ENCODE measurements at places on chromosomes 4 and X.

- no peak for DNase-seq
These were observed 1226.5 kb downstream of the C4orf33 start for GRCh38 chr4:130322439-130322838.

GRCh38 chr4:106454581-106454980 is 86.0 kb upstream of the GIMD1 start:
- DNase-seq = no peak

DNA sequence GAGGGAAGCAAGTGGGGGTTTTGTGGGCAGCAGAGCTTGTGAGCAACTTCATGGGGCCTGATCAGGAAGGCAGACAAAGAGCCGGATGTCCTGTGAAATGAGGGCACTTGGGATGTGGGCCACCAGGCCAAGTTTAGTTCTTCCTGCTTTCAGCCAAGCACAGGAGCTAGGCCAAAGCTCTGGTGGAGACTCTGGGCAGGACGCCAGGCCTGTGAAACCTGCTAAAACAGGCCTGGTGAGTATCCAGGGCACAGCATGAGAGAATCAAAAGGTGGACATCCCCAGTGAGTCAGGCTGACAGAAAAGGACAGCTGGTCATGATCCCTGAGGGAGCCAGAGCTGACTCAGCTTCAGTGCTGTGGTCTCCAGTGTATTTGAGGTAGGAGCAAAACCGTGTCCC is 95.7 kb downstream of the NPNT start:
- no peak for DNase-seq

- no peak for DNase-seq
These were observed 2396.7 kb downstream of the PCDH7 start for GRCh38 chr4:33116871-33117270.

DNA sequence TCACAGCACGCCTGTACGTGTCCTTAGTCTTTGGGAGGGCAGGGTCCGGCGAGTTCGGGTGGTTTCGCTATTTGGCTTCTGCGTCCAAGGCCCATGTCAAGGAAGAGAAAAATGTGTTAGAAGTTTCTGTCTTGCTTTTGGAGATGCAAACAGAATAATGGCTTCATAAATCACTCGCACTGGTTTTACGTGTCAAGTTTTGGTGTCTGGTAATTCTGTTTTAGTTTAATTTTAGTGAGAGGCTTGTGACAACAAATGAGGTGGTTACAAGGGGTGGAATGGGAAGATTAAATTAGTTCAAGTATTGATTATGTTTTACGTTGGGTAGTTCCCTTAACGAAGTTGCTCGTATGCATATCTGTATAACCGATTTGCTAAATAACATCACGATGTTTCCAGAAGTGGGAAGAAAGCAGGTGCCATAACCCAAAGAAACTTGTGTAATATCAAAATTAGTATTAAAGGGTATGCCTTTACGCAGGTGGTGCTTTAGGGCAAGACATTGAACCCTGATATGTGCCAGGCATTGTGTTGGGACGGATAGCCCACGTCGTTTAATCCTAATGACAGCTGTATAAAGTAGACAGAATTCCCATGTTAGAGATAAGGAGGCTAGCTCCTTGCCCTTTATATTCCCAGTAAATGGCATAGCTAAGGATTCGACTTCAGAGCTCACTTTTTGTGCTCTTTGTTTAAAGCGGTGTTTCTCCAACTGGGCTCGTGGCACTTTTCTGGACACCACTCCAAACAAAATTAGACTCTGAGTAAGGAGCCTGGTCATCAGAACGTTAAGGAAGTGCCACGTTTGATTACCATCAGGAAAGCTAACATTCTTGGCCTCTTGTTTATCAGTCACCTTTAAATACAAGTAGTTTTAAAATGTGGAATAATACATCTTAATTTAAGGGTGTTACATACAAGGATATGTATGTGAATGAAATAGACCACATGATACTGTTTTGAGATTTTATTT is 843 bp downstream of the RPL34 start:
- no peak for DNase-seq

DNA sequence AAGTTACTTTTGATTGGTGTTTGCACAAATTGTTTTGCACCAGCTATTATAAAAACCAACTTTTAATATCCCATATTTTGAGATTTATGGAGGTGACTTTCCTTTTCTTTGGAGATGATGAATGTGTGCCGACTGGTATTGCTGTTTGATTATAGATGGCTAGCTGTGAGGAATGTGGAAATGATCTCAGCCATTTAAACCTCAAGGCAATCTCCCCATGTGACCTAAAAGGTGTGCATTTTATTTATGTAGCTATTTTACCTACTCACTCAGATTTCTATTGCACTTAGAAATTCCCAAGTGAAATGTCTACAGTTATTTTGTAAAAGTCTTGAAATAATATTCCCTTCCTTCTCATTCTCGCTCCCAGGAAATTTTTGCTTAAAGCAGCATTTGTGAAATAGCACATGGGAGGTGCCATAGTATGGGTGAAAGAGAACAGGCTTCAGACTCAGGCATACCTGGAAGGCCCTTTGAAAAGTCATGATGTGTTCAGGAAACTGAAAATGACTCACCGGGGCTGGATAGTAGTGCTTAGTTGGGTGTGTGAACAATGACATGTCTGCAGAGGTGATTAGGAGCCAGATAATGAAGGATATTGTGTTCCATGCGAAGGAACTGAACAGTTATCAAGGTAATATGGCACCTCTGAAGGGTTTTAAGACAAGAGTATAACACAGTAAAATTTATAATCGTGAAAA is 247.6 kb downstream of the CBLL2 start:
- DNase-seq = no peak

DNA sequence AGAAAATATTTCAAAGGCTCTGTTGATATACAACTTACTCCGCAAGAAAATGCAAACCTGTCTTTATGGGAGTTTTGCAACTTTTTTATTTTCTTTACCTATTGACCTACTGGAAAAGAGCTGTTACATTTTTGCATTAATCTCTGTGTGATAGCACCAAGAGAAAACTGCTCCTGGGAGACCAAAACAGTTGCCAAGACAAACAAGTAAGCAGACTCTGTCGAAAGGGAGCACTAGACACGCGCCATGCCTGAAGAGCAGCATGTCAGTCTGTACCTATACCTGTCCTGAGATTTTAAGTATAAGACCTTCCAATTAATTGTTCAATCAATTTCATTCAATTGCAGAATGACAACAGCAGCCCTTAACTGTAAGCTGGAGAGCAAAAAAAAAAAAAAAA is 56.0 kb upstream of the TECRL start:
- DNase-seq = no peak

DNA sequence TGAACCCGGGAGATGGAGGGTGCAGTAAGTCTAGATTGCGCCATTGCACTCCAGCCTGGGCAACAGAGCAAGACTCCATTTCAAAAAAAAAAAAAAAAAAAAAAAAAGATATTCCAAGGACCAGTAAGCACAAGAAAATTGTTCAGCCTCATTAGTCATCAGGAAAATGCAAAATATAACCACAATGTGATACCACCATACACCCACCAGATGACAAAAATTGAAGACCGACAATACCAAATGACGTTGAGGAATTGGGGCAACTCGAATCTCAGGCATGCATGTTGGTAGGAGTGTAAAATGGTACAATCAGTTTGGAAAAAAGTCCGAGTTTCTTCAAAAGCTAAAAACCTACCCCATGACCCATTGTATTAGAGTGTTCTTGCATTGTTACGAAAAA is 130.2 kb upstream of the FAM9B start:
- no peak for DNase-seq

- no peak for DNase-seq
These were observed 734.6 kb downstream of the GLUD2 start for GRCh38 chrX:121781991-121782390.

DNA sequence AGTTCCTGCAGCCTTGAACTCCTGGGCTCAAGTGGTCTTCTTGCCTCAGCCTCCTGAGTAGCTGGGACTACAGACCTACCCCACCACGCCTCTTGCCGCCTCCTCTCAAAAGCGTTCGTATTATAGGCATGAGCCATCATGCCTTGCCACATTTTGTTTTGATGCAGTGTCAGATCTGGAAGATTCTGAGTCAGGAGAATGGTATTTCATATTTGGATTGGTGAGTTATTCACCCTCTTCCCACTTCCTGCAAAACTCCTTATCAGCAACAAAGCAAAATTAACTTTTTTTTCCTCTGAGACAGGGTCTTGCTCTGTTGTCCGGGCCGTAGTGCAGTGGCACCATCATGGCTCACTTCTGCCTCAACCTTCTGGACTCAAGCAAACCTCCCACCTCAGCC is 29.6 kb downstream of the REST start:
- DNase-seq = no peak

DNA sequence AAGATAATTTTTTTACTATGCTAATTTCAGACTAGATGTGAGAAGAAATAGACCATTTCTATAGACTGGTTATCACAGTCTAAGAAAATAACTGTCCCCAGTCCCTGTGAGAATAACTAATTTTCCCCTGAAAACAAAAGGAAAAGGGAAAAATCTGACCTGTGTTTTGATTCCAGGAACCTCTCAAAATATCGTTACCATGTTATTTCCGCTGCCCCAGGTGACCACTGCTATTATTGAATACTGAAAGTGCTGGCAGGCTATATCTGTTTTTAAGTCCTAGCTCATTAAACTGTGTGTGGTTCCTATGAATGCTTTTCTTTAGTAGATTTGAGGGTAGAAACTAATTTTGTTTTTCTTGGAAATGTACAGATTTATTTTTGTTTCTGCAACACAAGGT is 83.6 kb downstream of the GAB1 start:
- no peak for DNase-seq

GRCh38 chr4:78688366-78688765 is 87.8 kb upstream of the BMP2K start:
- no peak for DNase-seq

GRCh38 chrX:3806630-3807029 is 93.2 kb upstream of the PRKX start:
- no peak for DNase-seq

DNA sequence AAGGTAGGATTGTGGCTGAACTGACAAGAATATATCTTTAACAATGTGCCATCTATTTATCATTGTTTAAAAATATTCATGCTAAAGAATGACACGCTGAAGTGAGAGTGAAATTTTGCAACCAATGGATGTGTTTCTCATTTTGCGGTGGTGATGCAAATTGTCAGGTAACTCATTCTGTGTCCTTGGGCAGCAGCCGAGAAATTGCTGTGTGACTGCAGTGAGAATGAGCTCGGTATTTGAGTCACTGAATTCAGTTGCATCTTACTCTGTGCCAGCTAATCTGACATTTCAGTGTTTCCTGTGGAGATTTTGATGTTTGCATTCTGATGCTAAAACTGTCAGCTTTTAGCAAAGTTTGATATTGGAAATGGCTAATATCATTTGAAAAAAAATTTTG is 28.1 kb downstream of the MCUB start:
- DNase-seq = no peak

- DNase-seq = no peak
These were observed 13.1 kb upstream of the COQ2 start for GRCh38 chr4:83297548-83298260.

Data from NCI-H748 treated with DMSO at 0.1 percent for 48 hours (cell line).